Hindlimb muscle (tissue), 1 donor: ENCODE measurements at places on chromosomes 4 and X.

DNA sequence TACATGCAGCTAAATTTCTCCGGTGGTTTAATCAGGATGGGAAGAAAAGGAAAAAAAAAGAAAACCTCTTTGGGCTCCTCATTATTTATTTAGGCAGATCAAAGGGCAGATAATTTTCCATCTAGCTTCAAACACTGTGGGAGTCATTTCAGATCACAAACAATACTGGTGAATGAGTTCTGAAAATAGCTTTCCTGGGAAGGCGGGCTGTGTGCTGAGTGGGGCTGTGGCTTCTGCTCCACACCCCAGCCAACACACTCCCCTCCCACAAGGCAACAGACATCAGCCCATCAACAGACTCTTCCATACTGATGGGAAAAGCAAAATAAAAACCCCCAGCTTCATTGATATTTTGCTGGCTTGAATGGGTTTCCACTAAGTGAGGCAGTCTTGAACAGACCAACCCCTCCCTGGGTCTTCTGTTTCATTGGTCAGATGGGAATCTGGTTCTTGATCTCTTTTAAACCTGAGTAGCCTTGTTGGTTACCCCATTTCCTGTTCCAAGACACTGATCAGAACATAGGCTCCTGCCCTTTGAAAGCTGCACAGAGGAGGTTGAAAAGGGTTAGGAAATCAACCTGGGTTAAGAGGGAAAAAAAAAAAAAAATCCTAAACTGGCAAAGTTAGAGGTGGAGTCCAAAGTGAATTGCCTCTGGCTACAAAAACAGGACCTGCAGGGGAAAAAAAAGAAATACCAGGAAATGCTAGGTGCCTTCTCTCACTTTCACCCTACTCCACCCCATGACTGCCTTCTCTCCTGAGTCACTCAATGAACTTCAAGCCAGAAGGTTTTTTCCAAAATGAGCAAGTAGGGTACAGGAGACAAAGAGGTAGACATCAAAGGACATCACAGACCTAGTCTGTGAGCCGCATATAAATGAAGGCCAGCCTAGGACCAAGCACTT lies 20.0 kb downstream of the AMOT start:
- DNase-seq: no peak

- no peak for DNase-seq
Observed at GRCh38 chr4:110454441-110454840, 21.5 kb upstream of the ENPEP start.

DNA sequence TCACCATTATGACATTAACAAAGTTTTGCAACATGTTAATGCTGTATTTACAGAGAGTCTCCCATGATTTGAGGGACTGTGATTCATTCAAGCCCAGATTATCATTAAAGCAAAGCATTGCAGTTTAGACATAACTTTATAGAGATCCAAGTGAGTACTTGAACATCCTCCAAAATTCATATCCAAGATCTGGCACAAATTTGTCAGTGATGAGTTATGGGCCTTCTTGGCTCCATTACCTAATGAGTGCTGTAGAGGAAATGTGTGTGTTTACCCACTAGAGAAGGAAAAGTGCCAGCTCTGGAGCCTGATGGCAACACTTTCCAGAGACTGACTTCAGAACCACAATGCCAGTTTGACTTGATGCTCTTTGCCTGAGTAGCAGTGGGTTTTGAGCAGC lies 432.3 kb downstream of the GALNTL6 start:
- no peak for DNase-seq

DNA sequence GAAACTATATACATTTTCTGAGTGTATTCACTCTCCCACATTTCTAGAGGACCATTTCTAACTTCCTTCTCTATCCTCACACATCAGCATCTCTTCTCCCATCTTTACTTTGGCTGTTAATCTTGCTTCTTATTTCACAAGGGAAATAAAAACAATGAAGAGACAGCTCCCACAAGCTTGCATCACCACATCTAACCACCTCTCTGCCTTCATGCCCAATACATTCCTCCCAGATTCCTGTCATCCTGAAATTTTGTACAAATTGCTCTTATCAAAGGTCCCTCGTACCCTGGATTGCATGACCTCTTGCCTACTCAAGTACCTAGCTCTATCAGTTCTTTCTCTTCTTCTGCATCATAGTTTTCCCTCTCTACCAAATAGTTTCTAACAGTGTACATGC lies 215.2 kb downstream of the ANTXR2 start:
- DNase-seq: no peak

DNA sequence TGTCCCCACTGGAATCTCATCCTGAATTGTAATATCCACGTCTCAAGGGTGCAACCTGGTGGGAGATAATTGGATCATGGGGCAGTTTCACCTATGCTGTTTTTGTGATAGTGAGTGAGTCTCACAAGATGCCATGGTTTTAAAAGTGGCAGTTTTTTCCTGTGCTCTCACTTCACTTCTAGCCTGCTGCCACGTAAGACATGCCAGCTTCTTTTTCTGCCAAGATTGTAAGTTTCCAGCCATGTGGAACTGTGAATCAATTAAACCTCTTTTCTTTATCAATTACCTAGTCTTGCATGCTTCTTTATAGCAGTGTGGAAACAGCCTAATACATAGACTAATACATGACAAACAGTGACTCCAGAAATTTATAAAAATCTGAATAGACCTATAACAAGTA lies 1131.8 kb downstream of the PCDH7 start:
- DNase-seq: no peak

DNA sequence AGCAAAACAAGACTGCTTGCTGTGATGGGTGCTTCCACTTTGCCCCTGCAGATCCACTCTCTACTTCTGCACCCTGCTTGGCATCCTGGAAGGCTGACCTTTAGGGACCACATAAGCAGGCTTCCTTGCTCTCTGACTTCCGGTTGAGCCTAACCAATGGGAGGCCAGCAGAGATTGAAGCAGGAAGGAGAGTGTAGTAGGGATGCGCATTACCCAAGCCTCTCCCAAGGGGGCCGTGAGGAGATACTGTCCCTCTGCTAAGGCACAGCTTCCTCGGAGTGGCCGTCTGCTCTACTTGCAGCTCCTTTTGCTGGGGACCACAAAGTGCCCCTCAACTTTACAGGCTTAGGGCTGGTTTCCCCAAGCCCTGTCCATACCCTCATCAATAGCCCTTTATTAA lies 624.3 kb upstream of the TENM3 start:
- DNase-seq: no peak

GRCh38 chrX:117919755-117920154 lies 196.9 kb downstream of the KLHL13 start:
- DNase-seq: no peak

DNA sequence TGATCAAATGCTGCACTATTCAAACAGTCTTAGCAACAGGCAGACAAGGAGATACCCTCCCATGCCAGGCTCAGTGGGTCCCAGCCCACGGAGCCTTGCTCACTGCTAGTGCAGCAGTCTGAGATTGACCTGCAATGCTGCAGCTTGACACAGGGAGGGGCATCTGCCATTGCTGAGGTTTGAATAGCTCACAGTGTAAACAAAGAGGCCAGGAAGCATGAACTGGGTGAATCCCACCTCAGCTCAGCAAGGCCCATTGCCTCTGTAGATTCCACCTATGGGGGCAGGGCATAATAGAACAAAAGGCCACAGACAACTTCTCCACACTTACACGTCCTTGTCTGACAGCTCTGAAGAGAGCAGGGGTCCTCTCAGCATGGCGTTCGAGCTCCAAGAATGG lies 26.6 kb upstream of the ZXDB start:
- DNase-seq: no peak

DNA sequence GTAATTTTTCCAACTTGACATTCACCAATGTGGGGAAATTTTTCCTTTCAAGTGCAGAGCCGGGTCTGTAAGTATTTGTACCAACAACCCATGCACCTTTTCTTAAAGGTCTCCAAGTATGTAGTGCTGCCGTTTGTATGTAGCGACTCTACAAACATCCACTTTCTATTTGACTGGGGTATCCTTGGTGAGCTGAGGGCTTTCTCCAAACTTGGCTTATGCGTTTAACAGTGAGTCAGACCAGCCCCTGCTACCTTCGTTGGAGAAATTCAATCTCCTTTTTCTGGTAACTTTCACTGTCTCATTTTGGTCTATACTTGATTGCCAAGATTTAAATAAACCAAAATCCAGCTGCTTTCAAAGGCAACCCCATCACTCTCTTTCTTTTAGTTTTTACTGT lies 34.9 kb downstream of the MGST2 start:
- no peak for DNase-seq

- DNase-seq: no peak
Observed at GRCh38 chrX:67555578-67556203, 11.9 kb downstream of the AR start.

- DNase-seq: no peak
Observed at GRCh38 chr4:12932203-12932788, 551.8 kb downstream of the RAB28 start.

DNA sequence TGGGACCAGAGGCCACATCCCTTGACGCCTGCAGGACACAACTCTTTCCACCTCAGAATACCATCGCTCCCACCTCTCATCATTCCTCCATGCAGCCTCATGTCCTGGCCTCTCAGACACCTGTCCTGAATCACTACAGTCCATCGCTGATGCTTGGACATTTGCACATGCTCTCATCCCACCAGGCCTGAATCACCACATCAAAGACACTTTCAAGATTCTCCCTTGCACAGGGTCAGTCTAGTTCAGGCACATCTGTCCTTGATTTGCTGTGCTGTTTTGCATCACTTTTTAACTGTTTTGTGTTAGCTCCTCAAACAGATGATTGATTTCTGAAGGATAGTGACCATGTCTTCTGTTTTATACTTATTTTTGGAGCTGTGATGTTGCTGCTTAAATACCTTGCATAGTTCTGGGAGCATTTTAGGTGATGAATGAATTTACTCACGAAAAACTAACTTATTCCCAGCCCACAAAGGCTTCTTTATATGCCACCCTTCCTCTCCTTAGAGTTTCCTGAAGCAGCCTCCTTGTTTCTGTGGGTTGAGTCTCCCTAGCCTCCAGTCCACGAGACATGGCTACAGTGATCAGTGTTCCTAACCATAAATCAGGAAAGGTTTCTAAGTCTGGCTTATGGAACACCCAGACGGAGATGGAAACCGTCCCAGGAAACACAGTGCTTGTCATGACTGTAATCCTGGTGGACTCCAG lies 2.6 kb downstream of the FAM114A1 start:
- DNase-seq: no peak

DNA sequence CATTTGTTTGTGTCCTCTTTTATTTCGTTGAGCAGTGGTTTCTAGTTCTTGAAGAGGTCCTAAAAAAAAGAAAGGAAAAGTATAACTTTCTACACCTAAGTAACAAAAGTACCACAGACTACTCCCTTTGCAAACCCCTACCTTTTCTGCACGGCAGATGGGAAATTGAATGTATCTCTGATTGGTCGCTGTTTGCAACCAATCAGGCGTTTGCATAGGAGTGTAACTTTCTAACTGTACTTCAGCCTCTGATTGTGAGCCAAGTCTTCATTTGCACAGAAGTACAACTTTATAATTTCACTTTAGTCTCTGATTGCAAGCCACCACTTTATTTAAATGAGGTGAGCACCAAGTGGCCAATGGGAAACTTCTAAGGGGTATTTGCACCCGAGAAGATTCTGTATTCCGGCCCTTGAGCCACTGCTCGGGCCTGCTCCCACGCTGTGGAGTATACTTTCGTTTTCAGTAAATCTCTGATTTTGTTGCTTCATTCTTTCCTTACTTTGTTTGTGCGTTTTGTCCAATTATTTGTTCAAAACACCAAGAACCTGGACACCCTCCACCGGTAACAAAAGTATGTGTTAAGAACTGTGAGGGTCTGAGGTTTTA lies 40.3 kb upstream of the FHL1 start:
- no peak for DNase-seq
